ENCODE measurements at places on chromosomes 3 and 15.

- no peak for DNase-seq
These were observed 2.1 kb upstream of the GNAT1 start for GRCh38 chr3:50189274-50189673.

GRCh38 chr15:60392986-60393790 lies 4.6 kb downstream of the ANXA2 start:
- no peak for DNase-seq

- DNase-seq = no peak
These were observed 69.4 kb downstream of the B3GALNT1 start for GRCh38 chr3:161035711-161036110.

- no peak for DNase-seq
These were observed 5.2 kb downstream of the FOXB1 start for GRCh38 chr15:60009124-60009960.

GRCh38 chr15:36617529-36618196 lies 38.2 kb downstream of the CDIN1 start:
- no peak for DNase-seq

GRCh38 chr3:191414732-191415131 lies 46.2 kb upstream of the PYDC2 start:
- DNase-seq = no peak

- no peak for DNase-seq
These were observed 90.7 kb downstream of the FNDC3B start for GRCh38 chr3:172129850-172130716.

- no peak for DNase-seq
These were observed 16.3 kb upstream of the CRTC3 start for GRCh38 chr15:90513448-90513847.
